ENCODE measurements at places on chromosomes 1 and 21.

GRCh38 chr1:230772457-230773395 lies 25.5 kb downstream of the CAPN9 start:
- H3K27ac ChIP-seq = no peak overlapping the region
- no peaks in the 10 kb centered on the region for H3K4me1 ChIP-seq
- H3K4me3 ChIP-seq = no peak overlapping the region
- peak; percentile 16 for DNase-seq
- no peaks in the 10 kb centered on the region for H3K36me3 ChIP-seq

DNA sequence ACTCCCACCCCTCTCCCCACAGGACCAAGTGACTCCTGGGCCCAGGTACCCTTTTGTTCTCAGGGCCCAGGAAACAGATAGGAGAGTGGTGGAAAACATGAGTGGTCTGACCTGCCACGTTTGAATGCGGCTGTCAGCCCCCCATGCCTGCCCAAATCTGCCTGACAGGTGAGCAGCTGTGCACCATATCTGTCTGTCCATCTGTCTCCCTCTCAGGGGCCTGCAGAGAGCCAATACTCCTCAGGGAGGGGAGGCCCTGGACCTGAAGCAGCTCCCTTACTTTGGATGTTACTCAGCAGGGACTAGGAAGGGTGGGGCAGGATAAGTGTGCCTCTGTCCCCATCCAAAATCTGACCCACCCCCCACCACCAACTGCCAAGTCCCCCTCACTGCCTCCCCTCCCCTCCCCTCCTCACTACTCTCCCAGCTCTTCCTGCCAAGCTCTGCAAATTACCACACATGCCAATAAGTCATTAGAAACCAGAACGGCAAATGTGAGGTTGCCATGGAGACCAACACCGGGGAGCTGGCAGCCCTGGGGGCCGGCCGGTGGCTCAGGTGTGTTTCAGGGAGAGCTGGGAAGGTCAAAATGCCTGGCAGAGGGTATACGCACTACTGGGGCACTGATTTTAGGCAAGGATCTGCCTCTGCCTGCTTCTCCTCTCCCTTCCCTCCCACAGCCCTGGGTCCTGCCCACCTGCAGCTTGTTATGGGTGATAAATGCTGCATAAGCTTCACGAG lies 11.5 kb downstream of the LRRN2 start:
- no peak overlapping the region for H3K4me3 ChIP-seq
- no peak overlapping the region for H3K27ac ChIP-seq
- H3K27me3 ChIP-seq = no peaks in the 10 kb centered on the region
- H3K4me1 ChIP-seq = peaks cover 6% of the 10 kb centered on the region

DNA sequence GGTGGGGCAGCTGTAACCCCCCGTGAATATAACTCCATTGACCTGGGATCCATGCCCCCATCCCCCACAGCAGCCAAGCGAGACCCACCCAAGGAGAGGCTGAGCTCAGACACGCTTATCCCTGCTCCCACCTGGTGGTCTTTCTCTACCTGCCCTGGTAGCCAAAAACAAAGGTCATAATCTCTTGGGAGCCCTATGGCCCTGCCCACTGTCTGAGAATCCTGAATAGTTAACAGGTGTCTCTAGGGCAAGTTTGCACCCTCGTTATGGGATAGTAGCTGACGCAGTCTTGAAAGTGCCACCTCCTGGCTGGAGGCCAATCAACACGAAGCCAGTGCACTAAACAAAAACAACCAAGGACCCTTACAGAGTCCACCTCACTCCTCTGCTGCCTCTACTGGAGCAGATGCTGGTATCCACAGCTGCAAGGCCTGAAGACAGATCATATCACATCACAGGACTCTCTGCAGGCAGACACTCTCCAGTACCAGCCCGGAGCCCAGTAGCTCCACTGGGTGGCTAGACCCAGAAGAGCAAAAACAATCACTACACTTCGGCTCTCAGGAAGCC lies 134.3 kb upstream of the C1orf174 start:
- no peak overlapping the region for H3K4me3 ChIP-seq
- no peaks in the 10 kb centered on the region for H3K4me1 ChIP-seq
- H3K36me3 ChIP-seq = no peaks in the 10 kb centered on the region
- DNase-seq = no peak

- H3K27ac ChIP-seq = no peak overlapping the region
- peaks cover 11% of the 10 kb centered on the region for H3K4me1 ChIP-seq
- no peak for DNase-seq
- H3K27me3 ChIP-seq = no peaks in the 10 kb centered on the region
- peaks cover 2% of the 10 kb centered on the region for H3K36me3 ChIP-seq
Measured at GRCh38 chr1:150582371-150582770, 3.0 kb upstream of the MCL1 start.

DNA sequence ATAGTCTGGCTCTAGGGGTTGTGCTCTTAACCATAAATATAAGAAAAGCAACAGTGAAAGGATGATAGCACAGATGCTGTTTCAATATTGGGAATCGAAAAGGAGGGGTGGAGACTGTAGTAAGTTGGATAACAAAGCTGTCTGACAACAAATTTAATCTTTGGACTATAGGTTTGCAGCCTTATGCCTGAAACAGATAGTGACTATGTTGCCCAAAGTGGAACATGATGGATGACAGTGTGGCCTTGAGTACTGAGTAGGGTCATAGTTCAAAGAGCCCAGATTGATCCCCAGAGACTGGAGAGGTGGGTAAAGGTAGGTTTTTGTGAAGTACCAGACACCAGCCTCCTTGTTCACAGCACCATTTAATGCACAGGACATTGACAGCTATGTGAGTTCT lies 144.0 kb upstream of the PALMD start:
- no peak overlapping the region for H3K4me3 ChIP-seq
- DNase-seq = no peak
- H3K4me1 ChIP-seq = no peaks in the 10 kb centered on the region
- H3K27me3 ChIP-seq = no peaks in the 10 kb centered on the region
- no peaks in the 10 kb centered on the region for H3K36me3 ChIP-seq

GRCh38 chr1:1043411-1043810 lies 23.5 kb downstream of the AGRN start:
- H3K36me3 ChIP-seq = no peaks in the 10 kb centered on the region
- no peak overlapping the region for H3K4me3 ChIP-seq
- peaks cover 22% of the 10 kb centered on the region for H3K27me3 ChIP-seq
- H3K27ac ChIP-seq = no peak overlapping the region

DNA sequence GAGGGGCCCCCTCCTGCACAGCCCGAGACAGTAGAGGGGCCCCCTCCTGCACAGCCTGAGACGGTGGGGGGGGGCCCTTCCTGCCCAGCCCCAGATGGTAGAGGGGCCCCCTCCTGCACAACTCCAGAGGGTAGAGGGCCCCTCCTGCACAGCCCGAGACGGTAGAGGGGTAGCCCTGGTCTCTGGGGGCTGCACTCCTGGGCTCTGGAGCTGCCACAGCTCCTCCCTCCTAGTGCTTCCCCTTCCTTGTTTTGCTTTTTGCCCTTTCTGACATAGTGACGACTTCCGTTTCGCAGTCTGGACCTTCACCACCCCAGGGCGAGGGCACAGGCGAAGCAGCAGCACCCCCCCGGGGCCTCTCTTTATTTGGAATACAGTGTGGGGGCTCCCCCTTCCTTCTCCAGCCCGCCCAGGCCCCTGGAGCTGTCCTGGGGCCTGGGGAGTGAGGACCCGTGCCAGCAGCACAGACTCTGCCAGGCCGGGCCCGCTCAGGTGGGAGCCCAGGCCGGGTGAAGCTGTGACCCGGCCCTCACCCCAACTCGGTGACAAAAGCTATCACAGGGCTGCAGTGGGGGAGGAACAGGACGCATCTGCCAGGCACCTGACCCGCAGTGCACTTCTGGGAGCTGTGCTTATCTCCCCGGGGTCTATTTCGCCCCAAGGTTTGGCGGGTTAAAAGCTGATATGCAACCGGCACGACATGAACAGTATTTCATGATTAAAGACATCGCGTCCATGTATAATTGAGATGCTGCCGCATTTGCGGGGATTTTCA lies 1.1 kb upstream of the PRXL2B start:
- peak overlapping the region; percentile 86 for H3K4me3 ChIP-seq
- peak overlapping the region; percentile 83 for H3K27ac ChIP-seq
- no peaks in the 10 kb centered on the region for H3K27me3 ChIP-seq
- H3K4me1 ChIP-seq = peaks cover 34% of the 10 kb centered on the region
